Activated T-cell treated with anti-CD3 and anti-CD28 coated beads for 24 hours (primary cell): ENCODE measurements at places on chromosomes 1 and 21.

DNA sequence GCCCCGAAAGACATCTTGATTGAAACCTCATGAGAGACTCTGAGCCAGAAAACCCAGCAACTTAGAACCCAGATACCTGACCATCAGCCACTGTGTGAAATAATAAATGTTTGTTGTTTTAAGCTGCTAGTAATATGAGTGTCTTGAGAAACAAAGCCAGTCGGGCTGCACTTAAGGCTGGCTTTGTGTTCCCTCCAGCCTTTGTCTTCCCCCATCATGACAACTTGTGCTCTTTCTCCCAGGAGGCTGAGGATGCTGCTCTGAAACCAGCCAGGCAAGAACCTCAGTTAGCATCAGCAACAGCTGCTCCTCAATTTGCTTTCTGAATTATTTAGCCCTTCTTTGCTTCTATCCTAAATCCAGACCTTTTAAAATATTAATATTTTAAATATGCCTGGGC lies 78.2 kb downstream of the SLC16A1 start:
- DNase-seq: no peak

DNA sequence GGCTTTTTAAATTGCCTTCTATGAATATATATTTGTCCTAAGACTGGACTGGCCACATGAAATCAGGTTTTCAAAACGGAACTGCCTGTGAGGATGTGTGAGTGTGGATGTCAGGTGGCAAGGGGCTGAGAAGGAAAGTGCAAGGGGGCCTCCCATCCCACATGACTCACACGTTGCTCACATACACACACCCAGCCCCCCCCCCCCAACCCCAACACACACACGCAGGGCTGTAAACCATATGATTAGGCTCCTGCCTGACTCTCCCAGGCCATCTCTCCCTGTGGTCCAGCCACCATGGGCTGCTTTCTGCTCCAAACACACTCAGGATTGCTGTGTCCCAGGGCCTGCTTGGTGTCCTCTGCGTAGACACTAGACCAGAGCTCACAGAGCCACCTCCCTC lies 22.4 kb downstream of the DEGS1 start:
- peak; percentile 28 for DNase-seq

DNA sequence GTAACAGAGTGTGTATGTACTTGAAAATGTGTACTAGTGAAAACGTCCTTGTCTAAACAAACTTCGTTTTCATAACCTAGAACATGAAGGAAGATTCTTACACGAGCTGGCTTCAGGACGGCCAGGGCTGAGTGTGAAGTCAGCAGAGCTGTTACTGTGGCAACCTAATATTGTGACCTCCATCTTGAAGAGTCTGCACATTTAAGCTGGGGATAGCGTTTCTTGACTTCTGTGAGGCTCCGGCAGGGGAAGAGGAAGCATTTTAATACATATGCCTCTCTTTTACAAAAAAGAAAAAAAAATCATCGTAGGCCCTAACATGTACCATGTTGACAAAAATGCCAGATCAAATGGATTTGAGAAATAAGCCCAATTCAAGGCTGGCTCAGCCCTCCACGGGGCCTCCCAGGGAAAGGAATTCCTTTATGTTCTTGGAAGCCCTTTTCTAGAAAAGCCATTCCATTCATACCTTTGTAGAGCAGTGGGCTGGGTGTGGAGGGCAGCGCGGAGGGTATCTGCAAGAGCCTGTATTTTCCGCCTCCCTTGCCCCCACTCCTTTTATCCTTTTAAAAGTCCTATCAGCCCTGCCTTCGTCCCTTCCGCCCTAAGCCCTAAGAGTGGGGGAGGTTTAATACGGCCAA lies 51.1 kb downstream of the SIM2 start:
- no peak for DNase-seq

DNA sequence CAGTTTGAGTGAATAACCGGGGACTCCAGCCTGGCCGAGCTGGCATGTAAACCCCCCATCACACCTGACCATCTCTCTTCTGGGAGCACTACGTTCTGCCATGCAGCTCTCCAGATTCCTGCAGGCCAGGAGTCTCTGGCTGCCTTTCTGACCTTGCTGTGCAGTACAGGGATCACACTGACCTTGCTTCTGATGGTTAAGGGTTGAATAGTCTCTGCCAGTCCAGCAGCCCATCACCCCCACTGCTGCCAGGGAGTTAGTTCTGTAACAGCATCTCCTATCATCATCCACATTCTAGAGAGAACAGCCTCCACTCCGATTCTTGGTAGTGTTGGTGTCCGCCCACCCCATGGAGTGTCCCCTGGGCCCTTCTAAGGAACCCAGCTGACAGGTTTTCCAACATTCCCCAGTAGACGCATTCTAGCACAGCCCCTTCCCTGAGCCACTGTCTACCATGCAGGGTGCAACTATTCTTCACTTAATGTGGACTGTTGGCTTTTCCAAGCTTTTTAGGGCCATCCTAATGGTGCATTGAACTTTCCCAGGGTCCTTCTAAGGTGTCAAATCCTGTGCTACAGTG lies 109.8 kb downstream of the RIPK4 start:
- DNase-seq: no peak

- DNase-seq: no peak
Measured at GRCh38 chr1:32715901-32716311, 13.3 kb upstream of the SYNC start.

DNA sequence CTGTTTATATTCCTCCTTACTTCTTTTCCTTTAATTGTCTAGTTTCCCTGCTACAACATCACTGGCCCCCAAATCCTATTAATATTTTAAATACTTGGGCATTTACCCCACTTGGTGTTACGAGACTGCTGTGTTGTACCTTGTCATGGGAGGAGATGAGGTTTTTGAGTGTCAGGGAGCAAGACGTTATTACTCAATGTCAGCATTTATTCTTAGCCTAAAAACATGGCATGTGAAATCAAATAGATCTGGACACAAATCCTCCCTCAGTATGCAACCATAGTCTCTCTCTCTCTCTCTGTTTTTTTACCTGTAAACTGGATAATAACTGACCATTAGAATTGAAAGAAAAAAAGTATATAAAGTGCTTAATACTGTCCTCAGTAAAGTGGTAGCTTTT lies 4.6 kb downstream of the LRRC8B start:
- no peak for DNase-seq

- no peak for DNase-seq
Measured at GRCh38 chr1:77899647-77900320, 11.4 kb downstream of the NEXN start.

DNA sequence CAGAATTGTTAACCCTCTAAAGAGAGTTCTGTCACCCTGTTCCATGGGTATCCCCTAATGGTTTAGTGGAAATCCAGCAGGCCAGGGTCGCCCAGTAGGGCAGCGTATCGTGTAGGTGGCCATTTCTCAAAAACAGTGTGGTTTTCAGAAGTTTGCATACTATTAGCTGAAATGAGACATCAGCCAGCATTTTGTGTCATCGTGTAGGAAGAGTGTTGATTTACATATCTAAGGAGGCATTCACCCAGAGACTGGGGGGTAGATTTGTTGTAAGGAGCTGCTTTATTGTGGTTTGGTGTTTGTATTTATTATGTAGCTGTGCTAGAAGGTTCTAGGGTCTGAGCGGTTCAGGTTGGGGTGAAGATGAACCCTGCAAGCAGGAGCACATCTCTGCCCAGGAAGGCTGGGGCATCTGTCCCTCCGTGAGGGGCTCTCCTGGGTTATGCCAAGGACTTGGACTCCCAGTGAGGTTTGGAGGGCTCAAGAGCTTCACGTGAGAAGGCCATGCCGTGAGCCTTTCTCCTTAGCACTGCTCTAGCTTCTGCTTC lies 174.4 kb downstream of the PGBD5 start:
- no peak for DNase-seq

GRCh38 chr1:1360506-1361169 lies 2.3 kb upstream of the MXRA8 start:
- no peak for DNase-seq

DNA sequence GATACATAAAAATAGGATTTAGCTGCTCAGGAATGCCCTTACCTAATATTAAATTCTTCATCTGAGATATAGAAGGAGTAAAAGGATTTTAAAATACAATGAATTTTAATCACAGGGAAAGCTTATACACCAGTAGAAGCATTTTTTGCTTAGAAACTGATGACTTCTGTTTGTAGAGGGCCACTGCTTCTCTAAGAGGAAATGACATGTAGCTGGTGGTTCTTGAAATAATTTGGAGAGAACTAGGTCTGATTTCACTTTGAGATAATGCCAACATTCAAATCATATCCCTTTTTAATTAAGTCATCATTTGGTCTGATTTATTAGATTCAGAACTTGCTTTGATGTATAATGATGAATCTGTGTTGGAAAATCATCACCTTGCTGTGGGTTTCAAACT lies 166.6 kb upstream of the SGIP1 start:
- DNase-seq: no peak

- DNase-seq: no peak
Measured at GRCh38 chr1:202940561-202940960, 13.5 kb upstream of the KLHL12 start.

GRCh38 chr1:145936247-145936646 lies 9.0 kb upstream of the RBM8A start:
- no peak for DNase-seq

DNA sequence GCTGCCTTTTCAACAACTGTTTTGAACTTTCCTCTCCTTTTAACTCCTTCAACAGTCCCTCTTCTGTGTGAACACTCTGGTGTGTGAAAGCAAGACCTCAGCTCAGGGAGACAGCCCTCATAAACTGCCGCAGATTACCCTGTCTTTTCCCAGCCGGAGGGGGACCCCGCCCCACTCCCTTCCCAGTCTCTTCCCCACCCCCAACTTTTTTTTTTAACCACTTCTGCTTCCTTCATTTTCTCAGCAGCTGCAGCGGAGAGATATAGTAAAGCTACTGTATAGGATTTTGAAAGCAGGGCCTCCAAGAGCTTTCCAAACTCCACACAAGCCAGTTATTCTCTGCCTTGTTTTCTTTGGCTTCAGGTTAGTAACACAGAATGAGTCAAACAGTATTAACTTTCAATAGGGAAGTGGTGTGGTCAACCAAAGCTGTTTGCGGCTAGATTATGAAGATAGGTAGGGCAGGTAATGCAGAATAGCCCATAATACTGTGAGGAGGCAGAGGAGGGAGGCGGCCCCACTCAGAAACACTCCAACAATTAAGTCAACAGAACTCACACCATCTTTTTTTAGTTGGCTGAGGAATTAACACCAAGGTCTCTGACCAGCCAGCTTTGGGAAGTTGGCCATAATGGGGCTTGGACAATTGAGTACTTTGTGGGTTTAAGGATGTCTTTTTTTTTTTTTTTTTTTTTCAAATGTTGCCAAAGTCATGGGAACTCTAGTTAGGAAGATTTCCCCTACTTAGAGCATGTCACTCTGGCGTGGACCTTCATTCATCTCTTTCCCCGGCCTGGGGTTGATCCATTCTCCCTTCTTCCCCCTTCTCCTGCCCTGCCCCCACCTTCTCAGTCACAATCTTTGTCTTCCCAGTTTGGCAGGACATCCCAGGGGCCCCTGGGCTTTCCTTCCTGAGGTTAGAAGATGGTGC lies 177.0 kb downstream of the CLIC6 start:
- peak; percentile 12 for DNase-seq

- no peak for DNase-seq
Measured at GRCh38 chr21:16196001-16196400, 466.2 kb downstream of the USP25 start.

- DNase-seq: no peak
Measured at GRCh38 chr1:47201179-47201578, 11.3 kb upstream of the PDZK1IP1 start.

GRCh38 chr1:91091812-91092211 lies 70.0 kb upstream of the ZNF644 start:
- DNase-seq: no peak

DNA sequence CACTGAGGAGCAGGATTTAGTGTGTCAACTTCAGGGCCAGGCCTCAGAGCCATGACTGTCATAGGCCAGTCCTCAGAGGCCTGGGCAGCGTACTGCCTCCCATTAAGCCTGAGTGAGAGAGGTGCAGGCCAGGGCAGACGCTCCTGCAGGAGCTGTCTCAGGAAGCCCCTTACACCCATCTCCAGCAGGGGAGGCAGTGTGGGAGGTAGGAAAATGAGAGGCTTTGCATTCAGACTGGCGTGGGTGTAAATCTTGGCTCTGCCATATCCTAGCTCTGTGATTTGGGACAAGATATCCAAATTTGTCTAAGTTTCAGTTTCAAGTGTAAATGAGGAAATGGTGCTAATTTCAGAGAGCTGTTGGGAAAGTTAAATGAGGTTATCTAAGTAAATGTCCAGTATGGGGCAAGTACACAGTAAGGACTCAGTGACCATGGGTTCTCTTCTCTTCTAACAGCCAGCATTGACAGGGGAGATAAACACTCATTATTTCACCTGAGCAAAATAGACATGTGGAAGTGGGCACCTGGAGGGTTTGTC lies 184.1 kb downstream of the ZSCAN20 start:
- DNase-seq: no peak

GRCh38 chr1:117541585-117541984 lies 64.3 kb upstream of the TENT5C start:
- DNase-seq: no peak

- DNase-seq: no peak
Measured at GRCh38 chr1:117824616-117825015, 104.8 kb downstream of the GDAP2 start.

GRCh38 chr1:20150326-20150705 lies 11.2 kb downstream of the PLA2G2F start:
- DNase-seq: no peak

- no peak for DNase-seq
Measured at GRCh38 chr1:15188130-15188524, 34.6 kb downstream of the TMEM51 start.

- no peak for DNase-seq
Measured at GRCh38 chr1:71592646-71593274, 511.9 kb upstream of the ZRANB2 start.

DNA sequence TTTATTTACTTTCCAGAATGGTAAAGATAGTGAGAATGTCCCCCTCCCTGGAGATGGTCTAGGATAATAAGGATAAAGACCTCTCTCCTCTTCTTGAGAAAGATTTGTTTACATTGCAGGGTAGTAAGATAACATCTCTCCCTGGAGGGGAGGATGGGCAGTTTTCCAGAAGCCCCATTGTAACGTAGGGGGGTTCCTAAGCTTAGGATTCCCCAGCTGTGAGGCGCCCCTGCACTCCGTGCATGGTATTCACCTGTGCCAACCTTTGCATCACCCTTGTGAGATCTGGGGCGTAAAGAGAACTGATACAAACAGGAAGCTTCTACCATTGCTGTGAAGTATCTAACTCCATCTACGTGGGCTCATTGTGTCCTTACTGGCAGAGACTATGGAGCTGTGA lies 148.7 kb upstream of the DNAH14 start:
- no peak for DNase-seq

GRCh38 chr1:176227579-176227978 lies 20.5 kb upstream of the COP1 start:
- DNase-seq: no peak

- DNase-seq: no peak
Measured at GRCh38 chr1:196193896-196194559, 414.2 kb downstream of the KCNT2 start.

DNA sequence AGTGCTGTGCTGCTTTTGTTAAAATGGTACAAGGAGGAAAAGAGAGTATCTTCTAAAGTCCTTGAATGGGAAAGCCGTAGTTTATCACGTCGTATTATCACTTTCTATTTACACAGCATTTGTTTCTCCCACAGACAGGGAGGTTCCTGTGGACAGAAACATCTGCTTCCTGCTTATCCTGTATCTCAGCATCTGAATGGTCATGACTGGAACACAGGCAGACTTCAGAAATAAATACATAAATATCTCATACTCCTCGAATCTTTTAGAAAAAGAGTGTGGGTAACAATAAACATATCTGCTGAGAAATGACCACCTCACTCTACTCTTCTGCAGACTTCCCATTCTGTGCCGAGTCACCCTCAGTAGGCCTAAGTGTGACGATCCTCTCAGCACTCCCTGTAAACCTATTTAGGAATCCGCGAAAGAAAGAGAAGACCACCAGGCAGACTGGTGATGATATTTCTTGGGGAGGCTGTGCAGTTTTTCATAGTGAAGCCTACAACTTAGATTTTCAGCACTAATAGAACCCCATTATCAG lies 393.5 kb downstream of the SMYD3 start:
- DNase-seq: no peak
